ENCODE measurements at places on chromosomes 11 and 22. TPM values are rescaled to one million over a fixed set of nuclear protein-coding genes. Genes with fewer than 3 reads are reported as not detected.

Gene PRSS23
- total RNA-seq: 0.11 TPM

Gene SUSD2
- 1.7 TPM for total RNA-seq

Gene CBL
- 46.9 TPM for total RNA-seq

Gene MUC2
- not detected for total RNA-seq

Gene DUSP8
- 5.1 TPM for total RNA-seq

Gene JHY
- total RNA-seq: 6.7 TPM

Gene DAGLA
- total RNA-seq: 0.08 TPM

Gene ZC3H7B
- total RNA-seq: 48.1 TPM

Measured in naive thymus-derived CD8-positive, alpha-beta T cell (primary cell).